Left kidney (tissue), 8 donors: ENCODE measurements at places on chromosomes 1 and 21. TPM values are rescaled to one million over a fixed set of nuclear protein-coding genes. Genes with fewer than 3 reads are reported as not detected.

The CYP4B1 gene
- polyA plus RNA-seq: 2.2 TPM

The HIVEP3 gene
- polyA plus RNA-seq: 4.0 TPM

The HYI gene
- polyA plus RNA-seq: 35.4 TPM

The C1orf94 gene
- polyA plus RNA-seq: not detected

The NBPF4 gene
- not detected for polyA plus RNA-seq

The LCA5L gene
- 7.0 TPM for polyA plus RNA-seq

The H3-3A gene
- polyA plus RNA-seq: 1,261 TPM

The OR2T33 gene
- polyA plus RNA-seq: not detected

The PLA2G2A gene
- 0.18 TPM for polyA plus RNA-seq

The CDKN2C gene
- polyA plus RNA-seq: 12.4 TPM

The C1orf115 gene
- polyA plus RNA-seq: 24.4 TPM

The POU3F1 gene
- polyA plus RNA-seq: 0.63 TPM

The TMIGD3 gene
- 0.96 TPM for polyA plus RNA-seq

The GPR37L1 gene
- 0.12 TPM for polyA plus RNA-seq

The FCGR3B gene
- not detected for polyA plus RNA-seq

The LCE2B gene
- polyA plus RNA-seq: not detected

DNA sequence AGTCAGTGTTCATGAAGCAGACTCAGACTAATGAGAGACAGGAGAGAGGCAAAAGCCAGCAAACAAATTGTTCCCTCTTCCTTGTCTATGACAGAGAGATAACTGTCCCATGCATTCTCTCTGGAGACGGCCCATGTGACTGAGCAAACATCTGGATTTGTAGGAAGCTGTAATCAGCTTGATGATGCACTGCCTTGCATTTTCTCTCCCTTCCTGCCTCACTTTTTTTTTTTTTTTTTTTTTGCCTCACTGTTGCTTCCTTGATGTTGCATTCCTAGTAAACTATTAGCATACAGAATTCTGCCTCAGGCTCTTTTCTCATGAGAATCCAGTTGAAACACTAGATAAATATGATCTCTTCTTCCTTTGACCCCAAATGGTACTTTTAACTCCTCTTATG lies 134.5 kb downstream of the HHIPL2 start:
- no peak for DNase-seq

DNA sequence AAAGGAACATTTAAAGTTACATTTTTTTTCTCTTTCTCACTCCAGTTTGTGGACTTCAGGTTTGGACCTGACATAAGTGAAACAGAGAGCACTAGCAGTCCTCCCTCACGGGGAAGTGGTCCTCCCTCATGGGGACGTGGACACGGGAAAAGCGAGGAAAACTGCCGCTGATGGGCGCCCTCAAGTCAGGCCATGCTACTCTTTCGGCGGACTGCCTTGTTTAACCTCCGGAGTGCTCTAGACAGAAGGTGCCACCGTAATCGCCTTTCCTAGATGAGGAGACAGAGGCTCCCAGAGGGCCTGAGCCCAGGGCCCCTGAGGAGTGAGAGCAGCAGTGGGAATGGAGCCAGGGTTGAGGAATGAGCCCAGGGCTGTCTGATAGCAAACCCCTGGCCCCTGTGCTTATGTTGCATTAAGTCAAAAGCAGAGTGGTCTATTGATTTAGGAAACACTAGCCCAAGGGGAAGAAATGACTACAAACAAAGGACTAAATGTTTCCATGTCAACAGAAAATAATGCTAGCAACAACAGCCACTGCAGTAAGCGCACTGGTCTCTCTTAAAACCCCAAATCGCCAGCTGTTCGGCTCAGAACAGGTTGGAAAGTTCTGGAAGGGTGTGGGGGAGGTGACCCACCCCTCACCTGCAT lies 84.1 kb downstream of the DMRTB1 start:
- no peak for DNase-seq

- no peak for DNase-seq
Observed at GRCh38 chr1:147046189-147046862, 108.2 kb downstream of the NBPF12 start.

DNA sequence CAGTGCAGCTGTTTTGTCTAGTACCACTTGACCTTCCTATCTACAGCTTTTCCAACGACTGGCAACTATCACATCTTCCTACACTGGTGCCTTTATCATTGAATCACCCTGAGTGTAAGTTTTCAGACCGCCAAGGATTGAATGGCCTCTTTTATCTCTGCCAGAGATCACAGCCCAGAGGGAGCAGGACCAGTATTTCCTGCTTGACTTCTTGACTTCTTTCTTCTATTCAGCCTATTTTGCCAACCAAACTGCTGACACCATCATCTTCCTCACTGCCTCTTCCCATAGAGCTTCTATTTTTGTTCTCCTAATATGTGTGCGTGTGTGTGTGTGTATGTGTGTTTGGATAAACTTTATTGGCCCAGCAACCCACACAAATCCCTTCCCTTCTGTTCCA lies 53.8 kb downstream of the SERBP1 start:
- no peak for DNase-seq

GRCh38 chr1:17068789-17069188 lies 15.0 kb upstream of the SDHB start:
- no peak for DNase-seq

- DNase-seq: no peak
Observed at GRCh38 chr1:21725748-21726392, 56.7 kb upstream of the RAP1GAP start.

DNA sequence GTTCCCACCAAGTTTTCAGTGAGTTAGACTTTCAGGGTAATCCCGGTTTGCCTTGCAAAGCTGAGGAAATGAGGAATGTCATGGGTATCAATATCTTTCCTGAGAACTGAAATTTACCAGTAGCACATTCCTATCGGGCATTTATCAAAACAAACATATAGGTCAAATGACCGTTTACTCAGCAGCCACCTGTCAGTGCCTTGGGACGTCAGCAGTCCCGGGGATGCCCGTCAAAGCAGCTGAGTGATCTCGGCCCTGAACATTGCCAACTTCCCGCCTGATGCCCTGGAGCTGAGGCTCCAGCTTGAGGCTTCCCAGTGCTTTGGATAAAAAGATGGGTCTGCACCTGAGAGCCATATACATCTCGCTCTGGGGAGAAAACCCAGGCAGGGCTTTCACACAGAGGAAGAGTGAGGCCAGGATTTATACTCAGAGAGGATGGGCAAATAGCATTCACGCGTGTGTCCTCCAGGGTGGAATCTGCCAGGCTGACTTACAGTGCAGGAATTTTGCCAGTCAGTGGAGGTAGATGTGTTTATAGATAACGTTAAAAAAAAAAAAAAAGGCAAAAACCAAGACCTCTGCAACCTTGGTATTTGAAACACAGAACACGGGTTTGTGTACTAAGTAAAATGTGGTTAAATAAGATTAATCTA lies 435.7 kb upstream of the VAMP3 start:
- DNase-seq: no peak

GRCh38 chr1:161046605-161047228 lies 940 bp upstream of the USF1 start:
- no peak for DNase-seq

GRCh38 chr1:192266645-192267044 lies 50.1 kb upstream of the RGS21 start:
- DNase-seq: no peak

DNA sequence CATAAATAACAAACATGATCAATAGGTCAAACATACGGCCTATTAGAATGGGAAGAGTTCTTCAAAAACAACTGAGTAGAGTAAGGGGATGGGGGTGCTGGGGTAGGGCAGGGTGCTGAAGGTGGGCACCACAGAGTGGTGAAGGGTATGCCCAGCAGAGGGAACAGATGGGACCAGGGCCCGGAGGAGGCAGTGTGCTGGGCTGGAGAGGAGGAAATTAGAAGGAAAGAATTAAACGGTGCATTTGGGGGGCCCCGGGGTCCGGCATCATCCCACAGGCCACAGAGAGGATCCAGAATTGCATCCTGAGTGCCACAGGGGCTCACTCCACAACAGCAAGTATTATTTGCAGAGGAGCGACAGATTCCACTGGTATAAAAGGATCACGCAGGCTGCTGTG lies 94.5 kb downstream of the GLIS1 start:
- DNase-seq: no peak

GRCh38 chr1:47941609-47942239 lies 55.5 kb downstream of the TRABD2B start:
- DNase-seq: no peak

DNA sequence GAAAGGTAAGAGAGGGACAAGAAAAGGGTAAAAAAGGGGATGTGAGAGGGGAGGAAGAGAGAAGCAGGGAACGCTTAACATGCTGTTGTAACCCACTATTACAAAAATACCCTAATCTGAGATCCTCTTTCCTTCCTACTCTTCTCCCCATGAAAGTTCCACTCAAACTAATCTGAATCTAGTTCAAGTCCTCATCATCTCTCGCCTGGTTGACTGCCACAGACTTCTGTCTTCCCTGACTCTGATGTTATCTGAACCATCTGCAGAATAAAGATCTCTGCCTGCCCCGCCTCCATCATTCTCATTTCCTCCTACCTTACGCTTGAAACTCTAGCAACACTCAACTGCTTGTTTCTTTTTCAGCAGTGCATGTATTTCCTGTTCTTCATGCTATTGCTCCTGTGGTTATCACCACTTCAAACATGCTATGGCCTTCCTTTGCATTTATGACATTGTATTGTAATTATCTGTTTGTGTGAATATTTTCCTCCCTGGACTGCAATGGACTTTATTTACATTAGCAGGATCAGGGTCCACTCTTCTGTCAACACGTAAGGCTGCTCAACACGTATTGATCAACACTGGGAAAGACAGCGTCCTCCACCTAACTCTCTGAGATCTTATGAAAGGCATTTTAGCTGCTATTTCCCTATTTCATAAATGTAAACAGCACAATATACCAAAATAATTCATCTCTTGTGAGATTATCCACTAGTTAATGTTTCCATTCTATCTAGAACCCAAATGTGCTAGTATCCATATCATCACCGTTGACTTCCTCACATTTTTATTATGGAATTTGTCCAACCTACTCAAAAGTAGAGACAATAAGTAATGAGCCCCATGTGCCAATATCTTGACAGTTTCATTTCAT lies 215.5 kb upstream of the USP25 start:
- DNase-seq: no peak

- DNase-seq: no peak
Observed at GRCh38 chr1:32208891-32209328, at the start of gene DCDC2B. Gene DCDC2B (plus strand): TSS chr1:32209089. CDS start chr1:32209094, 5 bp downstream.

GRCh38 chr1:102097451-102097850 lies 100.7 kb upstream of the OLFM3 start:
- no peak for DNase-seq

DNA sequence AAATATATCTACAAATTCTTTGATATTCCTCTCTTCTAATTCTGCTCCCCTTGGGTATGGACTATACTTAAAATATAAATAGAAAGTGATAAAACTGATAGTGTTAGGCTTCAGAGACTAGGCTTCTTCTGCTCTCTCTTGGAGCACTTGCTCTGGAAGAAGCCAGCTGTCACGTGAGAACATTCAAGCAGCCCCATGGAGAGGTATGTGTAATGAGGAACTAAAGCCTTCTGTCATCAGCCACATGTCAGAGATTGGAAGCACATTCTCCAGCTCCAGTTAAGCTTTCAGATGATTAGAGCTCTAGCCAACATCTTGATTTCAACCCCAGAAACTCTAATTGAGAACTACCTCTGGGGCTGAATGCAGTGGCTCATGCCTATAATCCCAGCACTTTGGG lies 34.3 kb downstream of the XKR8 start:
- no peak for DNase-seq

DNA sequence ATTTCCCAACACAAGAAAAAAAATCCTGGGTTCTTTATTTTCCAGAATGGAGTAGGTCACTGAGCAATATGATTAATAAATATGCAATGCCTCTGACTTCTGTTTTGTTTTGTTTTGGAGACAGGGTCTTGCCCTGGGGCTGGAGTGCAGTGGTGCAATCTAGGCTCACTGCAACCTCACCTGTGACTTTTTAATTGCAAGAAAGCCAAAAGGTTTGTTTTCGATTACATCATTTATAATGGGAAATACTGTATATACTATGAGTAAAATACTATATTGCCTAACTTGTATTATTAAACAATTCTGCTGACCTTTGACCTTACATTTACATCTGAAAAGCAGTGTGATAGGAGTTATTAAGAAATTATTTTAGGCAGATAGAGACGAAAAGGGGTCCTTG lies 11.6 kb upstream of the CD46 start:
- no peak for DNase-seq

DNA sequence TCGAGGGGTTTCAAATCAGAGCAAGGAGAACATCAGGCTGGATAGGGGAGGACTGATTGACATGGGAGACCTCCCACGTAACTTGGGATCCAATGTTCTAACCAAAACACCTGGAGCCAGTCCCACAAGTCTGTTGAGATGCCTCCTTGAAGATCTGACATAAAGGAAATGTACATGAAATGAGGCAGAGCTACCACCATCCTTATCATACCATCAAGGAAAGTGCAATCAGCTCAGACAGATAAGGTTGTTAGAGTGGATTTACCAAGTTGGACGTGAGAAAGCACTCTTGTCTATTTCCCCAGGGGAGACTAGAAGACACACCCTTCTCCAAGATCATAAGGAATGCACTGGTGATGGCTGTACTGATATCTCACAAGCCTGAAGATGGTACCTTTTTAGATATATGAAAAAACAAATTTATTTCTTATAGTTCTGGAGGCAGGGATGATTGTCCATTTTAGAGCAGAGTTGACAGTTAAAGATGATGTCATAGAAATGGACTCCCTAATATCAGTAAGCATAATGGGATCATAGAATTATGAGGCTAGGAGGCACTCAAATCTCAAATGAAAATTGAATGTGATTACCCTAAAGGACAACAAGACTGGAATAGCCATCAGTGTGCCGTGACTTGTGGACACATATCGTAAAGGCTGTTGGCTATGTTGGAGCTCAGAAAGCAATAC lies 129.1 kb upstream of the RAB4A start:
- no peak for DNase-seq
